Lung (tissue), 17 donors: ENCODE measurements at places on chromosomes 2 and 18. TPM values are rescaled to one million over a fixed set of nuclear protein-coding genes. Genes with fewer than 3 reads are reported as not detected.

GPR55 gene
- 0.33 TPM for polyA plus RNA-seq

CHRND gene
- not detected for polyA plus RNA-seq

NT5C1B gene
- not detected for polyA plus RNA-seq

C2orf81 gene
- 7.3 TPM for polyA plus RNA-seq

DHRS9 gene
- 17.2 TPM for polyA plus RNA-seq

CROCC2 gene
- polyA plus RNA-seq = 1.3 TPM

KIAA2012 gene
- 0.69 TPM for polyA plus RNA-seq

SLC35G4 gene
- polyA plus RNA-seq = not detected
